NCI-H748 treated with DMSO at 0.1 percent for 48 hours (cell line): ENCODE measurements at places on chromosomes 4 and X.

DNA sequence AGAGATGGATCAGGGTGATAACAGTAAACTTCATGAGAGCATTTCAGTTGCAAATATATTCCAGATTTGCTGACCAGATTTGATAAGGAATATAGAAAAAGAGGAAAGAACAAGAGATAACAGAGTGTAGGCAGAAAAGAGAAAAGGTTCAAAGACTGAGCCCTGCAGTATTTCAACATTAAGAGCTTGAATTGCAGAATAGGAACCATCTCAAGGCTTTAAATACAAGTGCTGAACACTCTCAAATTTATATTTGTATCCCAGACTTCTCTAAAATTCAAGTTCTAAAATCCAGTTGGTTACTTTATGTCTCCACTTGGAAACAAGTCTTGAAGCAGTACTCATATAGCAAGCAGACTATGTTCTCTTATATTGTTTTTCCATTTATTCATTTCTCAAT, 9.7 kb upstream of the MYOZ2 start:
- DNase-seq: no peak

- no peak for DNase-seq
Observed at GRCh38 chr4:46196086-46196485, 72.2 kb upstream of the GABRG1 start.

DNA sequence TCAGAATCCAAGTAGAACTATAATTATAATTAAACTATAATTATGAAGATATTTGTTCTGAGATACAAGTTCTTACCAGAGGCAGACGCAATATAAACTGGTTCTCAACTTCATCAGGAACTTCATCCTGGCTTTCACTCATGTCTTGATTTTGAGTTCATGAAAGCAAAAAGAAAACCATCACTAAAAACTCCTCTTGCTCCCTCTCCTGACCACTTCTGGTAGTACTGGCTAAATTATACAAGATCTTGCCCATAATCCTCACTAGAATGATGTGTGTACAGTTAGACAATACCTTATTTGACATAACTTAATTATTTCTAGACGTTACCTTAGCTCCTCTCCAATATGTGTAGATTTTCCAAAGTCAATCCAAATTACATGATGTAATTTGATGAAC, 3.7 kb downstream of the TAF7L start:
- DNase-seq: peak; percentile 0

- DNase-seq: peak; percentile 26
Observed at GRCh38 chr4:158253350-158253980, 43.2 kb downstream of the TMEM144 start.

GRCh38 chrX:108399418-108400165, 38.6 kb downstream of the COL4A6 start:
- no peak for DNase-seq

DNA sequence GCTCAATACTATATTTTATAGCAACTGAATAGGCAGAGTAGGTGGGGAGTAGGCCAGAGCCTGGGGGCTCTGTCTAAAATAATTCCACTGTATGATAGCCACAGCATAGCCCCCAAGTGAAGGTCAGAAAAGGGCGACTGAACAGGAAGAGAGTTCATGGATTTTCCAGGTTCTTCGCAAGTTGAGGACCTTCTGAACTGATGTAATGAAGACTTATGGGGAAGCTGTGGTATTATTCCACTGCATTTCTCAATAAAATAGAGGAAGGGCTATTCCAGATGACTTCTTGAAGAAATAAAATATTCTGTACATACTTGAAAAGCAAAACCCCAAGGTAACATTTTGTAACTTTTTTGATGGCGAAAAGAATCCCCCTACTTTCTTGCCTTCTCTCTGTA, 231.4 kb upstream of the GPC4 start:
- no peak for DNase-seq

DNA sequence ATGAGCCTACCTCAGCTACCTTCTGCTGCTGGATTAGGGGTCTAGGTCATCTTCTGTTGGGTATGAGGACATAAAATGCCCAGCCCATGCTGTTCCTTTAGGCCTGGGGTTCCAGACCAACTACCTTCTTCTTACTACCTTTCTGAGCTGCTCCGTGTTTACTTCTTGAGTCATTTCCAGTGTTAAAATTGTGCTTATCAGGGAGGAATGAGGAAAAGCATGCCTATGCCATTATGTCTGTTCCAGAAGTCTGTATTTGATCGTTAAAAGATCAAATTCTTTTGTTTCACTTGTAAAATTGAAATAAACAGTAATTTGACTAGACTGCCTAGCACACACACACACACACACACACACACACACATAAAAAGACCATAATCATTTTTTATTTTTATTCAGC, 1912.7 kb upstream of the TENM3 start:
- DNase-seq: no peak

DNA sequence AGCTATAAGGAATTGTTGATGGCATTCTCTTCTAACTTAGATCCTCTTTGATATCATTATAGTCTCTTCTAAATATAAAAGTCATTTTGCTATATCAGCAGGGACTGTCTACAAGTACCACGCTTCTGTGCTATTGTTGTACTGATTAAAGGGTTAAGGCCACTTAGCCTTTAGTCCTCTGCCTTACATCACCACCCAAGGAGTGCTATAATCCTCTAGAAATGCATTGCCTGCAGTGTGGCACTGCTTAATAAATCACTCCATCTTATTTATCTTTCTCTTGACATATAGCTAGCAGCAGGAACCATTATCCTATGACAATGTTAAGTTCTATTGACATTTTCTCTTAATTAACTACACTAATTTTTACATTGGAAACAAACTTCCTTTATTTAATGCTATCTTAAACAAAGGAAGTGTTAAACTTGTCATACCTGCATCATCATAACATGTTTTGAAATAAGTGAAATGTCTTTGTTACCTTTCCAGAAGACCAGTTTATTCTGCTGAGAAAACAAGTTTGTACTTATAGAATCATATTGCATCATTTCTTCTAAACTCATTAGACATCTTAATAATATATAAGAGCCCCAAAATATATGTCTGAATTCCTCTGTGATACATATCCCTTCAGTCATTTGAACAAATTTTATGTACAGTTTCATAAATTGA, 360.9 kb upstream of the ATOH1 start:
- peak; percentile 41 for DNase-seq

- DNase-seq: no peak
Observed at GRCh38 chrX:108914791-108915190, 178.4 kb upstream of the IRS4 start.

GRCh38 chr4:114813961-114814360, 215.4 kb downstream of the UGT8 start:
- no peak for DNase-seq

GRCh38 chr4:84269536-84270044, 229.5 kb downstream of the NKX6-1 start:
- no peak for DNase-seq

DNA sequence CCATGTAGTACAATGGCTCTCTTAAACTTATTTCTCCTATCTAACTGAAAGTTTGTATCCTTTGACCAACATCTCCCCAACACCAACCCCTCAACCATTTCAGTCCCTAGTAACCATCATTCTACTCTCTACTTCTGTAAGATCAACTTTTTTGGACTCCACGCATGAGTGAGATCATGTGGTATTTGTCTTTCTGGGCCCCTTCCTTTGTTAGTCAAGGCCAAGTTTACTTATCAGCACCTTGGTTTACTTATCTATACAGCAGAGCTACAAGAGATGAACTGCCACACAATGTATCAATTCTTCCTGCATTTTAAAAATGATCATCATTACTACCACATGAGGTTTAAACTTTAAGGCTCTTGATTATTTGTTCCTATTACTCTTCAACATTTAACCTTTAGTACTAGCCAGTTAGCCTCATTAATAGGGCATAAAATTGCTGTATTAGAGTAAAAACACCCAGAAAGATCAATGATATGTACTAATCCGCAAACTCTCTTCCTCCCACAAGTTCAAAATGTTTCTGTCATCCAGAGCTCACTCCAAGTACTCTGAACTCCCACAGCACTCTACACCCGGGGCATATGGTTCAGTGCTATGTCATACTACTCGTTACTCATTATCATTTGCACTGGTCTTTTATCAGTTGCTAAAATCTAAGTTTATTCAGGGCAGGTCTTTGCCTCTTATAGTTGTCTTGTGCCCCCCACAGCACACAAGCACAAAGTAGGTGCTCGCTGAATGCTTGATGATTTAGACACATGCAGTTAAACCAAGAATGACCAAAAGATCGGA, 145.7 kb upstream of the ADAMTS3 start:
- no peak for DNase-seq

DNA sequence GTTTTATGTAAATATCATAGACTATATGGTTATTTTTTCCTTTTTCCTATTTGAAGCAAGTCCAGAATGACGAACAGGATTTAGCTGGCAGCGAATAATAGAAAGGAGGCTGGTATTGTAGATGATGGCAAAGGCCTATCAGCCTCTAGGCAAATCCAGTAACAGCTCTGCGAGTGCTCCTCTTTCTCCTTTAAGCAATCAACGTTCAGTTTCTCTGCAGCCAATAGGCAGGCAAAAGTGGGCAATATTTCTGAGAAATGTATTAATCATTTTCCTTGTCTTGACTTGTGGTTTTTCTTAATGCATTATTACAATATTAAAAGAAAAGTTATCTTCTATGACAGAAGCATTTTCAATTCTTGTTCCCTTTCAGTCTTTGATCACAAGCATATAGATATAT, 183.3 kb downstream of the SH3KBP1 start:
- DNase-seq: no peak

DNA sequence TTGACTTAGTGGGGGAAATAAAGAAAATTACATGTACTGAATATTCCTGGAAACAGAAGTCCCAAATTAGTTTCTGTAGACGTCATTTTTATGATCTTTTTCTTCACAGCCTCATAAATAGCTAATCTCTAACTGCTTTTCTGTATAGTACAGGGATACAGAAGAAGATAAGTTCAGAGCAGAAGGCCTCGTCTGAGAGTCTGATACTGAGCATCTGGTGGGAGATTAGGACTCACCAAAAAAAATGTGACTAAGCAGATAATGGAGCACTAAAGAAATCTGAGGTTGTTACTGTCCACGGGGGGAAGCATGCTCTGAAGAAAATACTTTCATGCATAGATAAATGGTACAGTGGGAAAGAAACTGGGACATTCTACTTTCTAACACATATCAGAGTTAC, 115.3 kb upstream of the TRPC5 start:
- no peak for DNase-seq

DNA sequence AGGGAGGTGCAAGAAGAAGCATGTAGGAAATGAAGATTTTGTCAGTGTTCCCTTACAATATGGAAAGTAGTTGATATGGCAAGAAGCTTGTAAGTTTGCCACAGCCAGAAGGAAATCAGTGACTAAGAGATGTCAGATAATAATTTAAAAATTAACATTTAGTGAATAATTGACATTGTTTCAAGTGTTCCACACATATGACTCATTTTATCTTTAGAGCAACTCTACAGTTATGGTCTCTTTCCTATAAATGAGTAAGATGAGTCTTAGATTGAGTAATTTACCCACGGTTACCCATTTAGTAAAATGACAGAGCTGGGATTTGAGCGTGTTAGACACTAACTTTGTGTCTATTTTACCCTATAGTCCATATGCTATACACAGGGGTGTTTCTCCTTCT, 300.3 kb upstream of the IRS4 start:
- DNase-seq: no peak

- DNase-seq: no peak
Observed at GRCh38 chr4:176549161-176549865, 229.5 kb downstream of the SPCS3 start.

- DNase-seq: no peak
Observed at GRCh38 chr4:40000711-40001110, 23.0 kb upstream of the PDS5A start.

DNA sequence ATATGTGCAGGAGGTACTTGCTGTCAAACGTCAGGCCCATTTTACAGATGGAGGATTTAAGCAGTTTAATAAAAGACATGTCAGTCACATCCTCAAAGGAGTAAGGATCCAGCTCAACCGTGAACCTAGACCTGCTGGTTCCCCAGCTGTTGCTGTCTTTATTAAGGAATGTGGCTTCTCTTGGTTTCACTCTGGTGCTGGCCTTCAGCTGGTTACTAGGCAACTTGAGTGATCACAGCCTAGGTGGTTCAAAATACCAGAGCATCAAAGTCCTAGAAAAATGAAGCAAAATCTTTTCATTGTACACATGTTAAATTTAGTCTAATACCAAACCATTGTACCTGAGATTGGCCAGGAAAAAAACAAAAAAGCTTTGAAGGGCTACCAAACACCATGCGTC, 32.7 kb upstream of the GLRA2 start:
- DNase-seq: no peak

GRCh38 chr4:48141048-48141447, 7.0 kb upstream of the TXK start:
- DNase-seq: peak; percentile 32

DNA sequence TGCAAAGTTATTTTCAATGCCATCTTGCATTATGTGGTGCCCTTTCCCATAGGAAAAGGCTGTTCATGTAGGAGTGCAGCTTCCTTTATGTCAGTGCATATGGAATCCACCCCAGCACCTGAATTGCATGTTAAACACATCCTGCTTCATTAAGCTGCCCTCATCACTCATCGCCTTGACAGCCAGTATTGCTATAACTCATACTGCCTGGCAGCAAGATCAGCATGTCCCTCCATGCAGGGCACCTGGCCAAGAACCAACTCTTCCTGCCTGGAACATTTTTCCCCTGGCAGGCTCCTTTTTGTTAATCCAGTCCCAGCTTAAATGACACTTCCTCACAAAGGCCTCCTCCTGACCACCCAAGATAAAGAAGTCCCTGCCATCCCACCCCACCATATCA, 23.5 kb upstream of the CA5B start:
- DNase-seq: no peak

- DNase-seq: no peak
Observed at GRCh38 chrX:46226422-46226821, 318.8 kb downstream of the ZNF674 start.
